ENCODE measurements at places on chromosomes 6 and 20. TPM values are rescaled to one million over a fixed set of nuclear protein-coding genes. Genes with fewer than 3 reads are reported as not detected.
A peak's percentile ranks its signal among the peaks of the same experiment; 100 is the strongest.

DNA sequence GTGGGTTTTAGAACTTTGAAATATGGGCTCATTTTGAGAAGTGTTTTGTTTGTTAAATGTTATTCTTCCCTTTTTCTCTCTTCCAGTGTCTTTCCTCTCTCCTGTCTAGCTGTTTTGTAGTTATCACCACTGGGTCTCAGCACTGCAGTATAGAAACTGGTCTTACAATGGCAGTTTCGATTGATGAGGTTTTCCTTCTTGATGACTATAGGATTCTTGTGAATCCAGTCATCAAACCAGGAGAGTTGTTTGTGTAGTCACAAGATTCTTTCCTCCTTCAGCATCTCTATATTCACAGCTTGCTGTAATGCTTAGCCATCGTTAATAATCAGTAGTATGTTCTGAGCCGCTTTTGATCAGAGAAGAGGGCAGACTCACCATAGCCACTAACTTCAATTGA, 172.3 kb downstream of the OGFRL1 start:
- no peak for DNase-seq

- DNase-seq = no peak
Measured at GRCh38 chr20:3316136-3316535, 77.1 kb upstream of the SLC4A11 start.

GRCh38 chr6:44462797-44463727, 75.6 kb downstream of the CDC5L start:
- DNase-seq = no peak

DNA sequence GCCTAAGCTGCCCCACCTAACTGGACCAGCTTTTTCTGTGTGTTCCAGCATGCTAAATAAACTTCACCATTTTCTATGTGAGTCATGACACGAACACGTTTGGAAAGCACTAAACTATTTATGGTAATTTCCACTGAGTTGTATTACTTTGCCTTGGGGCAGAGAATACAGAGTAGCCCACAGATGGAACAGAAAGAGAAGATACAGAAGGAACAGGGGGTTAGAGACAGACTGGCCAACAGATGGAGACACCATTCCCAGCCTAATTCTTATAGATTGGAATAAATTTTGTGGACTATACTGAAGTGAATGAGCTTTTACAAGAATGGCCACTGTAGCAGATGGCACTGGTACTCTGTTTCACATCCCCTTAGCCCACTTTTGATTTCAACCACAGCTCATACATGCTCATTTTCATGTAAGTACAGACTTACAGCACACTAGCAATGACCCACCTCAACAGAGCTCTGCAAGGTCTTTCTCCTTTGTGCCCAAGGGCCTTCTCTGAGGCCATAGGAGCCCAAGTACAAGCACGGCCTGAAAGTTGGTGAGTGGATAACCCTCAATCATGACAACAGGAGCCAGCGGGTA, 13.1 kb upstream of the NT5DC1 start:
- peak; percentile 92 for DNase-seq

DNA sequence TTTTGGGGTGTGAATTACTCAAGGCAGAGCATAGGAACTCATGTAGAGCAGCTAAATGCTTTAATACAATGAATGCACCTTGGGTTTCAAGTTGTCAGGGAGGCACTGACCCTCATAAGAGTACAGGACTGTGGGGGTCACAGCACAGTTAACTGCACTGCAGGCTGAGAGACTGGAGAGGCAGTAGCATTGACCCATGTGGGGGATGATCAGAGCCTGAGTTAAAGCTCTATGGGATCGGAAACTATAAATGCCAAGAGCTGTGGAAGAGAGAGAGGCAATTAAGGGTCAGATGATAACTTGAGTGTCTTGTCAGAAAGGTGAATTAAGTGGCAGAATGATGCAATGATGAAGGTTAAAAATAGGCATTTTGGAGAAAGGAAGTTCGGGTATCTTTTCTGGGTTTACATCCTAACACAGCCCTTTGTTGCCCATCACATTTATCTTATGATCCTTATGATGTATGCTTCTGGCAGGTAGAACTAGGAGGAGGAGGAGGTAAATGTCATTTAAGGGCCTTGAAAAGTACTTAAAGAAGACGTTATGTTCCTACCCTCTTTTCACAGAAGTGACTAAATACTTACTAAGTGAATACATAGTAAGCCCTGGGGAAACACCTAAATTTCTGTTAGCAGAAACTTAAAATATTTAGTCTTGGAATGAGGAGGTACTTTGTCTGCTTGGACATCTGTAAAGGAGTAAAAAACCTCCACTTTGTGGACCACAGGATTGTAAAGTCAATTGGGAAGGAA, 24.2 kb downstream of the LRRC1 start:
- no peak for DNase-seq

Gene UBE2C
- total RNA-seq = 133 TPM

Gene PMEPA1
- total RNA-seq = 0.10 TPM

DNA sequence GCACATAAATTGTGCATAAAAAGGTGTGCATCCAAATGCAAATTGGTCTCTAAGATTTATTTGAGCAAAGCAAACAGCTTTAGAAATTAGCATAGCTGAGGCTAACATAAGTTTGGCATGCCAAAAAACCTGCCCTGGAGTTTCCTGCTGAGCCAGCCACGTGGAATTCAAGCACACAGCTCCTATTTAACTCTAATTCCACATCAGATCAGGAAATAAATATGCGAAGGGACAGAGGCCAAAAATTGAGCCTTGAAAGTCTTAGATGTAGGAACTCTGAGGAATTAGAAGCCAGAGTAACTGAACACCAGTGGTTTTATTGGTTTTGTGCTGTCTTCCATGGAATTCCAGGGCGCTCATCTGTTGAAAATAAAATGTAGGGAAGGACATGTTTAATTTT, 19.6 kb downstream of the SOBP start:
- no peak for DNase-seq

DNA sequence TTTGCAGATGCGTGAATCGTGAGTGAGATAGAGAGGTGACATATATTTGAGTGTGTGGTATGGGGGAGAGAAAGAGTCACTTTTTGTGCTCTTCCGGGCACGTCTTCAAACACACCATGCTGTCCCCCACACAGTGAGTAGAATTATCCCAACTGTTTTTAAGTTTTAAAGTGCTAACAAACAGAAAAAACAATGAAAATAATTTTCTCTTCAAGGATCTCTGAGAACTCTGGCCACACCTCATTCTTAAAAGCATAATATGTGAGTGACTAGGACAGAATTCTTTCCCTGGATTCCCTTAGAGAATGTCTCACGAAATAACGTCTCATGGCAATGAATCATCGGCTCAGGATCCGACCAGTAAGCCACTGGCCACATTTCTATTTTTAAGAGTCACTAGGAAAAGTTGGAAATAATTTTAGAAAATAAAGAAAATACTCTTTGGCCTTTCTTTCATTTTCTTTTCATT, 235.7 kb upstream of the ZNF217 start:
- DNase-seq = no peak

Gene DUSP15
- 3.2 TPM for total RNA-seq

- no peak for DNase-seq
Measured at GRCh38 chr6:167827583-167828324, 1.0 kb downstream of the AFDN start.

Gene BMP2
- 1.4 TPM for total RNA-seq

Gene DNMT3B
- total RNA-seq = 1.8 TPM

Gene CRYBG1
- total RNA-seq = 30.7 TPM

DNA sequence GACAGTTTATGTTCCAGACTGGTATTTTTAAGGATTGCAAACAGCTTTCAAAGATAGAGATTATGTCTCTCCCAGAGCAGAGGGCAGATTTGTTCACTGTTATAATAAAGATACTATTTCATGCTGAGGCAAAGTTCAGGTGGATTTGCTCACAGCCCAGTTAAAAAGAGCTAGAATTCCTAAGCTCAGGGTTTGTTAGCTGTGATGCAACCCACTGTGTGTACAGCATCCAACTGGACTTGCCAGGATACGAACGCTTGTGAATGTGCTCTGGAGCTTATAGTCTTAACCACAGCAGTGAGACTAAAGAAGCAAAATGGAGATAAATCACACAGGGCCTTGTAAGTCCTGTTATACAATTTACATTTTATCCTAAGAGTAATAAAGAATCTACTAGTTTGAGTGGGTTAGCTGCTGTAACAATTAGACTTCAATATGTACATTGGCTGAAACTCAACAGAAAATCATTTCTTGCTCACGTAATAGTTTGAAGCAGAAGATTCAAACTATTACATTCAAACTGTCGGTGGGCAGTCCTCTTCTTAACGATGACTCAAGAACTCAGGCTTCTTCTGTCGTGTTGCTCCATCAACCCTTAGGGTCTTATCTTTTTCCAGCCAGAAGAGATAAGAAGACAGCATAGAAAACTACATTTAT, 204.0 kb upstream of the PLN start:
- no peak for DNase-seq

DNA sequence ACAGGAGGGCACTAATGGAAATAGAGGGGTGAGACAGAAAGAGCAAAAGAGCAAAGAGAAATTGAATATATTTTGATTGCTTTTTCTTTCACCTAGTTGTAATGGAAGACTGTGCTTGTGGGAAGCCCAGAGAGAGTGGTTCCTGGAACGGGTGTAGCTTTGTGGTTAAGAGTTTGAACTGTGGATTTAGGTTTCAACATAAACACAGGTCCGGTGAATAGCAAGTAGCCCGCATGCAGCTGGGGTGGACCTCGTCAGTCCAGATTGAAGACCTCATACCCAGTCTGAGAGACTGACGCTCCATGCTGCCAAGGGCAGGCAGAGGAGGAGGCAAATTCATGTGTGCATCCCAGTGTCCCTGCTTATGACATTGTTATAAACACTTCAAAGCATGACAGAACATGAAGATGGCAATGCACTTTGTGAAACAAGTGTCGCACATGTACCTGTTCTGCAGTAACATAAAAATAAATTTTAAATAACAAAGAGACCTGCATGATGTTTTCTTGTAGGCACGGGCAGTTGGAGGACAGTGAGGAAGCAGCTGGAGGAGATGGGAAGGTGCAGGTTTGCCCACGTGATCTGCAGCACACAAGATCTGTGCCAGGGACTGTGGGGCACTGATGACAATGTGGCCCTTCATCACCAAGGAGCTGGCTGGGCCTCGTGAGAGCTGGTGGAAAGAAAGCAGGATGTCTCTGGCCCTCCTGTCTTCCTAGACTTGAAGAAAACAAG, 220.5 kb upstream of the SSTR4 start:
- DNase-seq = no peak

Gene COL11A2
- total RNA-seq = 0.51 TPM

- peak; percentile 55 for DNase-seq
Measured at GRCh38 chr6:139448051-139448649, 73.7 kb upstream of the CITED2 start.

- DNase-seq = no peak
Measured at GRCh38 chr20:21159658-21160380, 33.9 kb downstream of the KIZ start.

DNA sequence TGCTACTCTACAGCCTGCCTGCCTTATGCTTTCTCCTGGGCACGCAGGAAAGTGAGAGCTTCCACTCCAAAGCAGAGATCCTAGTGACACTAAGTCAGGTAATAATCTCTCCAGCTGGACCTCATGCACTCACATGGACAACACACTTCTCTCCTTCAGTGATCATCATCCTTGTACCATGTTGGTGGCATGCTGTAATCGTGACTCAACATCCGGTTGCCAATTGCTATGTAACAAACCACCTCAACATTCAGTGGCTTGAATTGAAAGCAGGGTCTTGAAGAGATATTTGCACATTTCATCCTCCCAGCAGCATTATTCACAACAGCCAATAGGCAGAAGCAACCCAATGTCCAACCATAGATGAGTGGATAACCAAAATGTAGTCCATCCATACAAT, 40.3 kb upstream of the PPP1R3G start:
- DNase-seq = no peak

Gene SYNDIG1
- total RNA-seq = not detected

- DNase-seq = no peak
Measured at GRCh38 chr6:12022481-12022880, 10.4 kb downstream of the HIVEP1 start.

Gene NNAT
- total RNA-seq = not detected

GRCh38 chr6:27073441-27073840, 174.1 kb upstream of the PRSS16 start:
- DNase-seq = no peak

DNA sequence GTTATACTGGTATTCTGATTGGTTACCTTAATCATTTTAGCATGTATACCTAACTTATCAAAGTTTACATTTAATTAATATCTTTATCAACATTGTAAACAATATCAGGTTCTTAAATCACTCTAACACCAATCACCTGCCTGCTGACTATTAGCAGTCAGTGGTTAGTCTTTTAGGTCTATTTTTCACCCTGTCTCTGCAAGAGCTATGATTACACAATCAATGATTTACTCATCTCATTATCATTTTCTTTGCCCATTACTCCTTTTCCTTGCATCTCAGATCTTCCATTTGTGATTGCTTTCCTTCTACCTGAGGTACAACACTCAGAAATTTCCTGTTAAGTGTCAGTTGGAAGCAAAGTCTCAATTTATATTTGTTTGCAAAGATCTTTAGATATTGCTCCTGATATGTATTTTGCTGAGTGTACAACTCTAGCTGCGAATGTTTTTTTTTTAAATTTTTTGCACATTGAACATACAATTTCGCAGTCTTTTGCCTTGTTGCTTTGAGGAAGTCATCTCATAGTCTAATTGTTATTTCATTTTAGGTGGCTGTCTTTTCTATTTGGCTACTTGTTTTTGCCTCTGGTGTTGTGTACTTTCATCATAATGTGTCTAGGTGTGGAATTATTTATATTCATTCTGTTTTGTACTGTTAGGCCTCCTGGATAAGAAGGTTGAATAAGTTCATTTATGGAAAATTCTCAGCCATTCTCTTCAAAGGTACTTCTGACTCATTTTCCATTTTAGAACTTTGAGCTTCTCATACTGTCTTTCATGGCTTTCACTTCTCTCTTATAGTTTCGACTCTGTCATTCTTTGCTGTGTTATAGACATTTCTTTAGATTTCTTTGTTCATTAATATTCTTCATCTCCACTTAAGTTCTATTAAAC, 104.9 kb upstream of the CEP162 start:
- peak; percentile 24 for DNase-seq

DNA sequence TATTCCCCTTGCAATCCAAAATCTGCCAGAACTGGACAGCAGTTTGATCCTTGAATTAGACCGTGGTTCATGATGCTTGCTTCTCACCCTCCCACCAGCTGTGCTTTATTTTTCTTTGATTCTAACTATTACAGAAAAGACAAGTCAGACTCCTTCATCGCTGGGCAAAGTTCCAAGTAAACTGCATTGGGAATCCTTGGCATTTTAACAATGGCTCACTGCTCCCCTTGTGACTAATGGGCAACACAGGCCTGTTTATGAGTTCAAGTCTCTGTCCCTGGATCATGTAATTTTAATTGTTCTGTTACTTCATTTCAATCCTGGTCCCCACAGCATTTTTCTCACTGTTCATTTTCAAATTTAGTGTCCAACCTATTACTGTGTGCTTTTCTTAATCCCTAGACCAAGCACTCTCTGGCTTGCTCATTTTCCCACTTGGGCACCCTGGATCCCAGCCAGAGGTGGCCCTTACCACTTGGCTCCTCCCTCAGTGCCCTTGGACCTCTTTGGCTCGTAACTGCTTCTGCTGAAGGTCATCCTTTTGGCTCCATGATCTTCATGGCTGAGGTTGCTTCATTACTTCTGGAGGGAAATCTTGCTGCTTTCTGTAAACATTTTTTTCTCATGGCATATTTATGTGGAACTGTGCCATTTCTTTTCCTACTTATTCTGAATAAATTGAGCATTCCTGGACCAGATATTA, 32.8 kb downstream of the PSMB9 start:
- DNase-seq = no peak

- no peak for DNase-seq
Measured at GRCh38 chr6:146111881-146112450, 83.1 kb downstream of the GRM1 start.

Gene NMBR
- total RNA-seq = not detected

Data from GM12878 (cell line).